ENCODE measurements at places on chromosomes 13 and 19. TPM values are rescaled to one million over a fixed set of nuclear protein-coding genes. Genes with fewer than 3 reads are reported as not detected.

DNA sequence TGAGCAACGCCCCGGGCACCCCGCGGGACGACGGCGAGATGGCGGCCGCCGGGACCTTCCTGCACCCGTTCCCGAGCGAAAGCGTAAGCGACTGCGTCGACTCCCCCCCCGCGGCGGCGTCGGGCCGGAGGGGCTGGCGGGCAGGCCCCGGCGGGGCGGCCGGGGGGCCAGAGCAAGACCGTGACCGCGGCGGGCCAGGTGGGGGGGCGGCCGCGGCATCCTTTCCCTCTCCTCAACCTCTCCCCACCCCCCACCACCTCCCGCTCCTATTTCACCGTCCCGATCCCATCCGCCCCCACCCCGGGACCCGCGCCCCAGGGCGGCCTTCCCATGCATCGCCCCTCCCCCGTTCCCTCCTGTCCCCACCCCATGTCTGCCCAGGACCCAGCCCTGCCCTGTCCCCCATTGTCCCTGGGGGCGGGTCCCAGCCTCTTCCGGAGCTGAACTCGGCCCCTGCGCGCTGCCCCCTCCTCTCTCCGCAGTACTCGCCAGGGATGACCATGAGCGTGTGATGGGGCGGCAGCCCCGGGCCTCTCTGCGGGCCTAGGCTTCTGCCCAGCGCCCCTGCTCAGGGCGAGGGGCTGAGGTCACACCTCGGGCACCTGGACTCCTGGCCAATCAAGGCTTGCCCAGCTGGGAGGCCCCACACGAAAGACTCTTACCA, 4.1 kb downstream of the ISYNA1 start:
- DNase-seq = no peak

DNA sequence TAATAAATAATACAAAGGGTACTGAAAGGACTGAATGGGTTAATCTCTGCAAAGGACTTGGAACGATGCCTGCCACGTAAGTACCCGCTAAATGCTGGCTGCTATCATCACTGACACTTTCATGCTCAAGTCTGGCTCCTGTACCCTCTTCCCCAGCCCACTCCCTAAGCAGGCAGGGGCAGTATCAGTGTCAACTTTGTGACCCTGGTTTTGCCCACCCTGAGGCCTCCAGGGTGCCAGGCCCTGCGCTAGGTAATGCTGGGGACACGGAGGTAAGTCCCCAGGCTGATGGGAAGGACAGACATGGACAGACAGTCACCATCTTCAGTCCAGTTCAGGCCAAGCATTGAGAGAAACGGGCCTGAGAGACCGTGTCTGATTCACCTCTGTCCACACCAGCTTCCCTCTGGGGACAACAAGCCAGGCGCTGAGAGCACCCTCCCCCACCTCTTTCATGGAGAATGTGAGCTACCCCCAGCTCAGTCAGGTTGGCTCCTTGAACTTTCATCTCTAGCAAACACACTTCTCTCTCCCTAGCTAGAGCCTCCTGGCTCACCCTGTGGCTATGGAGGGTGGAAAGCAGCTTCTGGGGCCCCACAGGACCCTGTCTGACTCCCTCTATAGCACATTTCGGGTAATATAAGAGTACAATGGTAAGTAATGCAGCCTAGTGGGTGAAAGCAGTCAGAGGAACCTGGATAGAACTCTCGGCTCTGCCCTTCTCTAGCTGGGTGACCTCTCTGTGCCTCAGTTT, 800 bp downstream of the ETFB start:
- DNase-seq = peak; percentile 26

DNA sequence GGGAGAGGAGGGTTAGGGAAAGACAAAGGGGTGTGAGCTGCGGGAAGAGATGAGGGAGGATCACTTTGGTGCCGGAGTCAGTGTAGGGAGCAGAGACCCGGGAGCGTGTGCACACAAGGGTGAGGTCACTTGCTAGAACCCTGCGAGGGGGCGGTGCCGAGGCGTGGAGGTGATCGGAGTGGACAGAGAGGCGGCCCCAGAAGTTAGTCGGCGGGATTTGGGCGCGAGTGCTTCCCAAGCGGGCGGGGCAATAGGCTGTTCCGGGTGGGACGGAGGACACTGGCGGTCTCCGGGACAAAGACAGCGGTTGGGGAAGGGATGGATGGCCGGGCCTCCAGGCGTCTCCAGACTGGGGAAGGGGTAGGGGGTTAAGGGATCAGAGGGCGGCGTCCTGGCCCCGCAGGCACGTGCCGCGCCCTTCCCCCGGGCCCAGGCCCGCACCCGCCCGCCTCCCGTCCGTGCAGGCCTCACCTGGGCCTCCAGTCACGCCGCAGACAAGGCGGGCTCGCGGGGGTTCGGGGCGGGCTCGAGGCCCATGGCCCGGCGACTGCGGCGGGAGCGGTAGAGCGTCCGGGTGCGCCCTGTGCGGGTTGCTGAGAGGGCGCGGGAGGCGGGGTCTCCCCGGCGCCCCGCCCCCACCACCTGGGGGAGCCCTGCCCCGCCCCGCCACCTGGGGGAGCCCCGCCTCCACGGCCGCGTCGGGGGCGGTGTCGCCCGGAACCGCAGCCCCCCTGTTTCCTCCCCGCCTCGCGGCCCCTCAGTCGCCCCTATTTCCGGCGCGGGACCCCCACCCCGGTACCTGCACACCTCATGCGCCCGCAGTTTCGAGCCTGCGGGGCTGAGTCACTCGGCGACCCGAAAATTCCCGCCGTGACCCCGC, at the start of gene LPAR2:
Gene LPAR2, minus strand, starts transcription at position 600 of the 880 bp plus-strand sequence. CDS start 945 bp downstream, outside the sequence.
- no peak for DNase-seq

- DNase-seq = no peak
These were observed 15.2 kb downstream of the IER2 start for GRCh38 chr19:13165162-13165997.

GRCh38 chr19:18506101-18506930, 15.6 kb downstream of the ELL start:
- no peak for DNase-seq

VSTM1 gene
- total RNA-seq = 0.74 TPM

CACNA1A gene
- total RNA-seq = 0.10 TPM

ANGPTL4 gene
- not detected for total RNA-seq

CLC gene
- total RNA-seq = not detected

RPS28 gene
- total RNA-seq = 1,252 TPM

Data from HT1080 (cell line).